Occipital lobe (tissue), 3 donors: ENCODE measurements at places on chromosomes 12 and 14. TPM values are rescaled to one million over a fixed set of nuclear protein-coding genes. Genes with fewer than 3 reads are reported as not detected.

NFATC4 gene
- total RNA-seq: 5.1 TPM

GRCh38 chr14:95840094-95840700 lies 36.4 kb upstream of the TUNAR start:
- no peak for DNase-seq

- no peak for DNase-seq
These were observed 9.9 kb downstream of the IFT43 start for GRCh38 chr14:75995372-75996041.

GRCh38 chr12:119964123-119964522 lies 24.9 kb upstream of the BICDL1 start:
- DNase-seq: no peak
